Stimulated activated CD4-positive, alpha-beta T cell treated with anti-CD3 and anti-CD28 coated beads, Interleukin-4, amount 100 ng/mL, for 4 hours (primary cell): ENCODE measurements at places on chromosomes 5 and 9.

- DNase-seq: no peak
Observed at GRCh38 chr5:124546643-124547042, 199.8 kb downstream of the ZNF608 start.

DNA sequence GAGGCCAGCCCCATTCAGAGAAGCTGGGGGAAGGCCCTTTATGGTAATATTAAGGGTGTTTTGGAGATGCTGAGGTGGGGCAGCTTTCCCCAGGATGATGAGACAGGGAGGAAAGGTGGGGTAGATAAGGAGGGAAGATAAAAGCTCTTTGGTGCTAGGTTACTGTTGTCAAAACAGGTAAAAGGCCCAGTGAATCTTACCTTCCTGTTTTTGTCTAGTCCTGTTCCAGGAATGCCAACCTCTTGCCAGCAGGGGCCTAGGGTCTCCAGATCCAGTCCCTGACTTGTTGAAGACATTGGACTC is 797 bp upstream of the CCL27 start:
- no peak for DNase-seq

DNA sequence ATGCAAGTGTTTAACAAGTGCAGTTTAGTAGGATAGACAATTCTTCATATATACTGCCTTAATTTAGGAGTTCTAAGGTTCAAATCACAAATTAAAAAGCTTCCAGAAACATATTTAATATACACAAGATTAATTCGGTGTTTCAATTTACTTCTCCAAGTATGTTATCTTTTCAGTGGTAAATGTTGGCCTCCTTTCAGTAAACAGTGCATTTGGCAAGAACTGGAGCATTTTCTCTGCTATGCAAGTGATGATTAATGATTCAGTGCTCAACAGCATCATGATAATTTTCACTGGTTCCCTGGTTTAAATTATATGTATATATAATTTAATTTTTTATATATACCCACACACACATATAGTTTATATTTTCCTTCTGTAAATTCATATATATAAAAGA is 541.7 kb downstream of the EFNA5 start:
- no peak for DNase-seq

GRCh38 chr5:4188704-4189103 is 593.1 kb downstream of the IRX1 start:
- DNase-seq: no peak

- DNase-seq: no peak
Observed at GRCh38 chr9:109456811-109457210, 41.3 kb downstream of the PTPN3 start.

GRCh38 chr9:111350556-111350955 is 20.5 kb upstream of the OR2K2 start:
- no peak for DNase-seq

DNA sequence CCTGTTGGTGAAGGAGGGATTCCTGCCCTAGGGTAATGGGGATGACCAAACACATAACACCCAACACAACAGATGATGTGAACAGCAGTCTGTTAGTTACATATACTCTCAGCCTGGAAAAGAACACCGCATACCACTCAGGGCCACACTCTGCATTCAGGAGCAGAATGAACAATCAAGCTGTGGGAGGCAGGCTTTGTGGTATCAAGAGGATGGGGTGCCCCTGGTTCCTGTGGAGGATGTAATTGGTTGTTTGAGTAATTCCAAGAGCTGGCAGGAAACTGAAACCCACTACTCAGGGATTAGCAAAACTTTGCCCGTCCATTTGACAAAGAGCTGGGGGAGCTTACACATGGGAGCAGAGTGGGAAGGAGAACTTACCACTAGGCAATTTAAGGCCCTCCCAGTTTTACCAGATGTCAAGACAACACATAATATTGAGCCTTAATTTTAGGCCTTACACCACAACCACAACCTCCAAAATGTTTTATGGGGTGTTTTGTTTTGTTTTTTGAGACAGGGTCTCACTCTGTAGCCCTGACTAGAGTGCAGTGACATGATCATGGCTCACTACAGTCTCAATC is 15.6 kb upstream of the PRKAA1 start:
- no peak for DNase-seq

GRCh38 chr5:149647334-149647733 is 66.0 kb downstream of the ARHGEF37 start:
- DNase-seq: no peak

DNA sequence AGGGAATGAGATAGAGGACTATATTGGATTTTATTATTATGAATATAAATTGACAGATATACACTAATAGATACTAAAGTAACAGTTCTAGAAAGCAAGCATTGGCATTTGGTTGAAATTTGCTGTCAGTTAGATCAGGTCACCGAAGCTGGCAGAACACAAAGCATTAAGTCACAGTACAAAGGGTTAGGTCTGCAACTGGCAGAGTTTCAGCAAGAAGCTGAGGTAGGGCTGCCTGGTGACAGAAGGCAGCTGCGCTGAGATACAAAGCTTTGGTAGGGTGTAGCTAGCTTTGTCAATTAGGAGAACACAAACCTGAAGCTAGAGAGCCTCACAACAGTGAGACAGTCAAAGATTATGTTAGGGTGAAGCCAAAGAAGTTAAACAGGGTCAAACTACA is 6.3 kb upstream of the CSNK1G3 start:
- no peak for DNase-seq

- DNase-seq: no peak
Observed at GRCh38 chr9:136625101-136626065, 37.3 kb upstream of the EGFL7 start.

- no peak for DNase-seq
Observed at GRCh38 chr5:92492908-92493307, 1088.1 kb downstream of the NR2F1-AS1 start.

- no peak for DNase-seq
Observed at GRCh38 chr5:141641634-141642267, 5.0 kb downstream of the RELL2 start.

DNA sequence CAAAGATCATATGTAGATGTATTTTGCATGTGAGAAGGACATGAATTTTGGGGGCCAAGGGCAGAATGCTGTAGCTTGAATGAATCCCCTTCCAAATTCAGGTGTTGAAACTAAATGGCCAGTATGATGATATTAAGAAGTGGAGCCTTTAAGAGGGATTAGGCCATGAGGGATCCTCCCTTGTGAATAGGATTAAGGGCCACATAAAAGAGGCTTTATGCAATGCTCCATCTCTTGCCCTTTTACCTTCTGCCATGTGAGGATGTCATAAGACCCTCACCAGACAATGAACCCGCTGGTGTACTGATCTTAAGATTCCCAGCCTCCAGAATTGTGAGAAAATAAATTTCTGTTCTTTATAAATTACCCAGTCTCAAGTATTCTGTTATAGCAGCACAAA is 206.1 kb downstream of the YTHDC2 start:
- DNase-seq: no peak

DNA sequence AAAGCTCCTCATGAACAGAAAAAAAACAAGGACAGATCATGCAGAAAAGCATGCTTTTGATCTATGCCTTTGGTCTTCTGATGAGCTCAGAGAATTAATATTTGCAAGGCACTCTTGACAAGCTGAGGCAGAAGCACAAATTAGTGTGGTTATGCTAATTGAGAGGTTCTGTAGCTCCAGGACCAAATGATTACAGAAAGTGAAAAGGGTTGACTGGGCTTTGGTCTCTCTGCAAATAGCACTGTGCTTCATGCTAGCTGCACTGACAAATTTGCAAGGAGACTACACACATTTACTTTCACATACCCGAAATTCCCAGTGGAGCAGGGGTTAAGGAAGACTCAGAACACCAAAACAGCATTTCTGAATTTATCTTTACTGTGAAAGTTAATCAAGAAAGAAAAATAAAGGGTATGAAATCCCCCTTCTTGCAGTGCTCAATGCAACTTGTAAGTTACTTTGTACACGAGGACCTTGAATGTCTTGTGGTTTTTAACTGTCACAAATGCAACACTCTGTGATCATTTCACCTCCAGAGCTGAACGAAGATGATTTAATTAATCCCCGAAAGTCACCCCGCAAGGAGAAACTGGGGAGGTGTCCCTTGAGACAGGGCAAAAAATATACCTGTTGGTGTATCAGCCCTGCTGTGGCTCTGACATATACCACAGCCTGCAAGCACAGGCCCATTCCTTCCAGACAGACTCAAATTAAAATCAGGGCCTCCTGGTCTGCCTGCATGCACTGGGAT is 11.9 kb downstream of the RAPGEF1 start:
- DNase-seq: no peak
